ENCODE measurements at places on chromosomes 5 and 9.

DNA sequence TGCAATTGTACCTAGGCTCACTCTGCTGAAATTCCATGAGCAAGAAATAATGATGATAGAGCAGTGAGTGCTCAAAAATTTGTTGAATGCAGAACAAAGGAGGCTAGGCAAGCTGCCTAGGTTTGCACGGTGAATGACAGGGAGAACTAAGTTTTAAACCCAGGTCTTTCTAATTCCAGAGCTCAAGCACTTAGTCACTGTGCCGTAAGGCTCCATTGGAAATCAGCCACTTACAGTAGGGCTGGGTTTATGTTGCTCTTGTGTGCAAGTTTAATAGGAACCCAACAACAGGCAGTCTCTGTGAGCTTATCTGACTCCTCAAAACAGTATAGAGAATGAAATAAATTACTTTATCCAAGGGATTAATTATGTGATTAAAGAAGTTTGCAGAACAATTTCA lies 147.0 kb downstream of the CSNK1G3 start:
- DNase-seq, result no peak

DNA sequence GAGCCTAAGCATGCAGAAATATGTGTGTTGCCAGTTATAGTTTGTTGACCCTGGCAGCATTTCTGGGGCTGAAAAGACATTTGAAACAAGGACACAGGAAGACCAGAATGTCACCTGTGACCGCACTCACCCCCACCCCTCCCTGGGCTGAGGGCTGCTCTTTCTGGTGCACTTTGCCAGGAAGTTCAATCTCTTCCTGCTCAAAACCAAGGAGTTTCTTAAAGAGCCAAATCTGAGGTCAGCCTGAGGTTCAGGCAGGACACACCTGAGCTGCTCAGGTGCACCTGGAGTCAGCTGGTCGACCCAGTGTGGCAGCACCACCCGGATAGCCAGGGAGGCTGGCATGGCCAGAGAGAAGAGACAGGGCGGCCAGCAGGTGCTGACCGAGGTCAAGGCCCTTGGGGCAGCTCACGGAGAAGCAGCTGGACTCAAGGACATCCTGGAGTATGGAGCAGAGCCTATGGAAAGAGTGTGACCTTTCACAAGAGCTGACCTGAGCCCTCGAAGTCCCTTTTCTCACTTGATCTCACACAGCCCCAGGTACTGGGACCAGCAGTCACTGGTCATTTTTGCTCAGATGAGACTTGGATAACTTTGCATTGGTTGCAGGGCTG lies 376.9 kb upstream of the IRX4 start:
- no peak for DNase-seq

DNA sequence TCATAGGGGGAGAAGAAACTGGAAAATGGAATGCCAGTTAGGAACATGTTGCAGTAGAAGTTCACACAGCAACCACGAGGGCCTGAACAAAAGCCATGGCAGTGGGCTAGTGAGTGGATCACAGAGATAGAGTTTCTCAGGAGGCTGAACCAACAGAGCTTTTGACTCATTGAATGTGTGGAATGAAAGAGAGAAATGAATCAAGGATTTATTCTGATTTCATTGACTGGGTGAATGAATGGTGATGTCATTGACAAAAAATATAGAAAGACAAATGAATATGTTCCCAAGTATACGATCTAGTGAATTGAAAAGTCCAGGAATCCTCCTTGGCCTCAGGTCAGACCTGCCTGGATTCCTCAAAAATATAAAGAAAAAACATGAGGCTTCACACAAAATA lies 99.2 kb downstream of the ZNF462 start:
- DNase-seq, result no peak

DNA sequence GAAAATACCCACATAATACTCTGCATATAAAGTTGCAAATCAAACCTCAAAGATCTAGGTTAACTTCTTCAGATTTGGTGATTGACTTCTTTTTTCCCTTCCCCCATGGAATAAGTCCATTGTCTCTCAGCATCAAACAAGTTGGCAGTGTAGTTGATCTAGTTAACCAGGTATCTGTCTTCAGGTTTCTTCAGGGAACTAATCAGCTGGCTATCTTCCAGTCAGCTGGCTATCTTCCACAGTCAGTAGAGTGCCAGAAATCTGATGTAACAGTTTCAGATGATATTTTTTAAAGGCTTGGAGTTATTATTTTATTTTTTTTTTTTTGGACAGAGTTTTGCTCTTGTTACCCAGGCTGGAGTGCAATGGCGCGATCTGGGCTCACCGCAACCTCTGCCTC lies 16.8 kb downstream of the TNFSF15 start:
- no peak for DNase-seq

- DNase-seq, result no peak
Measured at GRCh38 chr5:6251565-6252102, 126.7 kb downstream of the MED10 start.

GRCh38 chr5:108579236-108579635 lies 168.5 kb upstream of the FER start:
- DNase-seq, result no peak

GRCh38 chr5:56545016-56545415 lies 270.3 kb upstream of the MAP3K1 start:
- DNase-seq, result no peak

GRCh38 chr5:109164001-109164400 lies 245.8 kb downstream of the PJA2 start:
- DNase-seq, result no peak

- no peak for DNase-seq
Measured at GRCh38 chr9:106784076-106784475, 78.9 kb upstream of the ZNF462 start.

- no peak for DNase-seq
Measured at GRCh38 chr9:83582029-83582428, 40.9 kb upstream of the IDNK start.

DNA sequence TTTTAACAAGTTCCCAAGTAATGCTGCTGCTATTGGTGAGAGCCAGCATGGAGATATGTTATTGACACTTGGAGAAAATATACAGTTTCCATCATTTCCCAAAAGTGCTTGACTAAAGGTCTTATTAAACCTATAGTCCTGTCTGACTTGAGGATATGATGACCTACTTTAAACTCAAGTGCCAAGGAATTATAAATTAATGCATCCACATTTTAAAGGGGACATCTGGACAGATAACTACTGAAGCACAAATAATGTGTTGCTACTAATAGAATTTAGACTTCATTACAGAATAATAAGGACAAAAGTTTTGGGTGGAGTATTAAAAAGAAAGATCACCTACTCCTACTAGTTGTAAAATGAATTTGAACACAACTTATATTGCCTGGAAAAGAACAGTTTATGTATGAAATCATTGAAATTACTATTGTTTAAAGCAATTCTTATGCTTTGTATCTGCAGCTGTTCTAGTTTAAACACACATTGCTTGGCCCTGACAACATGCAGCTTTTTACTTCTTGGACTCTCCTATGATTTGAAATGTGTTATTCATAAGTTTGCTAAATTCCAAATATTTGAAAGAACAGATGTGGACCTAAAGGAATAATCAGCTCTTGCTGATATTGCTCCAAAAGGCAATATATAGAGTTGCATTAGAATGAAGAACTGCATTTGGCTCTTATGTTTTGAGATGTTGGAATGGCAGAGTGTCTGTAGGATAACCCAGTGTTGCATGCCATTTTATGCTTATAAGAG lies 73.4 kb downstream of the SGCD start:
- no peak for DNase-seq

GRCh38 chr9:133842174-133842573 lies 104.0 kb upstream of the SARDH start:
- DNase-seq, result no peak

DNA sequence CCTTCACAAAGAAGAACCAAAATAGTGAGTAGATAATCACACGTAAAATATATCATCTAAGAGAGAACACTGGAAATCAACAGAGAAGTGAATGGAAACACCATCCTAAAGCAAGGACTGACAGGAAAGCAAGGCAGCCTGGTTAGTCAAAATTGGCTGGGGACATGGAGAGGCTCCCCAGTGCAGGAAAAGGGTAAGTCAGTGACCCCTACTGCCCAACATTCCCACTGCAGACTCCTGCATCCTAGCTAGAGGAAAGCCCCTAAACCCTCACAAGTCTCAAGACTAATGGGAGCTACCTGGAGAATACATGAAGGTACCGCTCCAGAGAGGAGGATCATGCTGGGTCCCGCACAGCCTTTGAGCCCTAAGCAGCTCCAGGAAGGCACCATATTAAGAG lies 60.1 kb downstream of the ZDHHC21 start:
- DNase-seq, result no peak

GRCh38 chr9:26893030-26893676 lies 551 bp upstream of the CAAP1 start:
- no peak for DNase-seq

- DNase-seq, result no peak
Measured at GRCh38 chr5:171573451-171574225, 154.2 kb downstream of the FGF18 start.

GRCh38 chr9:22383718-22384117 lies 62.9 kb upstream of the DMRTA1 start:
- DNase-seq, result no peak

DNA sequence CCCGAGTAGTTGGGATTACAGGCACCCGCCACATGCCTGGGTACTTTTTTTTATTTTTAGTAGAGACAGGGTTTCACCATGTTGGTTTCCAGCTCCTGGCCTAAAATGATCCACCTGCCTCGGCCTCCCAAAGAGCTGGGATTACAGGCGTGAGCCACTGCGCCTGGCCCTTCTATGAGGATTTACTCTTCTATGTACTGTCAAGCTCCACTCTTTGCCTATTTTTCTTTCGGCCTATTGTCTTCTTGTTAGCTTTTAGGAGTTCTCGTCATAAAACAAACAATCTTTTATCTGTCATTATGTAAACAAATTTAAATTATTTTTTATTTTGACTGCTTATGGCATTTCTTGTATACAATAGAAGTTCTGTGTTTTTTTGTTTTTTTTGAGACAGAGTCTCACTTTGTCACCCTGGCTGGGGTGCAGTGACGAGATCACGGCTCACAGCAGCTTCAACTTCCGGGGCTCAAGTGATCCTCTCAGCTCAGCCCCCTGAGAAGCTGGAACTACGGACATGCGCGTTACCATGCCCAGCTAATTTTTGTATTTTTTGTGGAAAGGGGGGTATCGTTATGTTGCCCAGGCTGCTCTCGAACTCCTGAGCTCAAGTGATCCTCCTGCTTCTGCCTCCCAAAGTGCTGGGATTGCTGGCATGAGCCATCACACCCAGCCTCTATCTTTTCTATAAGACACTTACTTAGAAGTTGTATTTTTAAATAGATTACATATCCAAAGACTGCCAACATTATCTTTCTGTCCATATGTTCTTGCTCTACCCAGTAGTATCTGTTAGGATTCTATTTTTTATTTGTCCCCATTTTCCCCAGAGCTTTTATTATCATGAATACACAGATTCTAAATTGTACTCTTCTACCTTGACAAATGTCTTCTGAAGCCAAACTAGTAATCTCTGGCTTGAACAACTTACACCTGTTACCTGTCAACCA lies 29.2 kb downstream of the CSNK1A1 start:
- no peak for DNase-seq

DNA sequence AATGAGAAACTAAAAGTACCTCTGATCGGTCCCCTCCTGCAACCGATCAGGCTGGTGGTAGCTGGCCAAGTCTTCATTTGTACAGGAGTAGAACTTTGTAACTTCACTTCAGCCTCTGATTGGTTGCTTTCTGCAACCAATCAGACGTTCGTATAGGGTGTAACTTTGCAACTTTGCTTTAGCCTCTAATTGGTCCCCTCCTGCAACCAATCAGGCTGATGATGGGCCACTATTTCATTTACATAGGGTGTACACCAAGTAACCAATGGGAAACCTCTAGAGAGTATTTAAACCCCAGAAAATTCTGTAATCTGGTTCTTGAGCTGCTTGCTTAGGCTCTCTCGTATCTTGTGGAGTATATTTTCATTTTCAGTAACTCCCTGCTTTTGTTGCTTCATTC lies 445.5 kb downstream of the MED10 start:
- no peak for DNase-seq

GRCh38 chr9:135581636-135582426 lies 20.3 kb downstream of the PAEP start:
- DNase-seq, result no peak

DNA sequence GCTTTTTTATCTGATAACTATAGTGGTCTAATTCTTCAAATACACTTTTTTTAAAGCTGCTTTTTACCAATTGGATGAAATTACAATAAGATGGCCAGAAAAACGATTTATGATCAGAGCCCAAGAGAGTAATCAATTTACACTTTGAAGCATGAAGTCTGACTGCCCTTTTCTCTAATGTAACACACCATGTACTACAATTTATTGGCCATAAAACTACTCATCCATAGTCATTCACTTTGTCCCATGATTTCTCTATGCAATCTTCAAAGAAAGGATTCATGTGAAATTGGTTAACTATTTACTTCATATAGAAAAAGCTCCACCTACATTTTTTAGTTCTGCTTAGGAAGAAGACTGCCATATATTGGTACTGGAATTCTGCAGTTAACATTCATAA lies 73.6 kb upstream of the CAST start:
- no peak for DNase-seq

- DNase-seq, result no peak
Measured at GRCh38 chr9:112969730-112970129, 42.3 kb downstream of the ZNF883 start.

GRCh38 chr5:42759456-42759855 lies 2.8 kb downstream of the CCDC152 start:
- DNase-seq, result no peak

- DNase-seq, result no peak
Measured at GRCh38 chr9:32631991-32632390, 3.5 kb downstream of the TAF1L start.

GRCh38 chr5:65611524-65611923 lies 12.6 kb downstream of the TRIM23 start:
- no peak for DNase-seq

- DNase-seq, result no peak
Measured at GRCh38 chr5:59158637-59159391, 575.9 kb downstream of the RAB3C start.

DNA sequence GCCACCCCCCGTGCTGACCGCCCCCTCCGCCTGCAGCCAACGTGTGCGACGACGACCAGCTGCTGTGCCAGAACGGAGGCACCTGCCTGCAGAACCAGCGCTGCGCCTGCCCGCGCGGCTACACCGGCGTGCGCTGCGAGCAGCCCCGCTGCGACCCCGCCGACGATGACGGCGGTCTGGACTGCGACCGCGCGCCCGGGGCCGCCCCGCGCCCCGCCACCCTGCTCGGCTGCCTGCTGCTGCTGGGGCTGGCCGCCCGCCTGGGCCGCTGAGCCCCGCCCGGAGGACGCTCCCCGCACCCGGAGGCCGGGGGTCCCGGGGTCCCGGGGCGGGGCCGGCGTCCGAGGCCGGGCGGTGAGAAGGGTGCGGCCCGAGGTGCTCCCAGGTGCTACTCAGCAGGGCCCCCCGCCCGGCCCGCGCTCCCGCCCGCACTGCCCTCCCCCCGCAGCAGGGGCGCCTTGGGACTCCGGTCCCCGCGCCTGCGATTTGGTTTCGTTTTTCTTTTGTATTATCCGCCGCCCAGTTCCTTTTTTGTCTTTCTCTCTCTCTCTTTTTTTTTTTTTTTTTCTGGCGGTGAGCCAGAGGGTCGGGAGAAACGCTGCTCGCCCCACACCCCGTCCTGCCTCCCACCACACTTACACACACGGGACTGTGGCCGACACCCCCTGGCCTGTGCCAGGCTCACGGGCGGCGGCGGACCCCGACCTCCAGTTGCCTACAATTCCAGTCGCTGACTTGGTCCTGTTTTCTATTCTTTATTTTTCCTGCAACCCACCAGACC lies 80.2 kb downstream of the NTNG2 start:
- no peak for DNase-seq
